ENCODE measurements at places on chromosomes 11 and 22.

DNA sequence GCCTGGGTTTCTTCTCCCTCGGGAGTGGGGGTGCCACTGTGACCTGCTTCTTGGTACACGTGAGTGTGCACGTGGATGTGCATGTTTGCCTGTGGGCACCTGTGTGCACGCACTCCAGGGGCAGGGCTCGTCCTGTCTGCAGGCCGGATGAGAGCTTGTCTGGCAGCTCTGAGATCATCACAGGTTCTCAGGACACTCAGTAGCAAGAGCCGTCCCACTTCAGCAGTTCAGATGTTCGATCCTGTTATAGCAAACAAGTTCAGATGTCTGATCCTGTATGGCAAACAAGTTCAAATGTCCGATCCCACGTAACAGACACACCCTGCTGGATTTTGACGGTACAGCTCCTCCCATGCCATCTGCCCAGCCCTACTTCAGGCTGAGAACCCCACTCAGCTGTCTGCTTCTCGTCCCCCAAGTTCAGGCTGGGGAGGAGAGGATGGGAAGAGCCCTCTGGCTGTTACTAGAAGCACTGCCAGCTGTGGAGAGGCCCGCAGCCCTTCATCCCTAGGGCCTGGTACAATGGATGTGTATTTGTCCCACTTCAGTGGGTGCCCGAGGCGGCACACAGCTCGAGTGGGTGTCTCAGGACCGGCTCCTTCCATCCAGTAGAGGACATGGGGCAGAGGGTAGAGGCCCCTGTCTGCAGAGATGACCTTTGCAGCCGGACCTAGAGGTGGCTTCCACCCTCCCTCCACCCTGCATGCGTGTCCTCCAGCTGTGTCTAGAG is 1126.9 kb downstream of the BRD1 start:
- no peaks in the 10 kb centered on the region for H3K27me3 ChIP-seq
- peaks cover 59% of the 10 kb centered on the region for H3K4me1 ChIP-seq
- peak overlapping the region; percentile 22 for H3K4me3 ChIP-seq
- no peak for DNase-seq
- H3K27ac ChIP-seq = peak overlapping the region; percentile 96
- no peaks in the 10 kb centered on the region for H3K36me3 ChIP-seq

DNA sequence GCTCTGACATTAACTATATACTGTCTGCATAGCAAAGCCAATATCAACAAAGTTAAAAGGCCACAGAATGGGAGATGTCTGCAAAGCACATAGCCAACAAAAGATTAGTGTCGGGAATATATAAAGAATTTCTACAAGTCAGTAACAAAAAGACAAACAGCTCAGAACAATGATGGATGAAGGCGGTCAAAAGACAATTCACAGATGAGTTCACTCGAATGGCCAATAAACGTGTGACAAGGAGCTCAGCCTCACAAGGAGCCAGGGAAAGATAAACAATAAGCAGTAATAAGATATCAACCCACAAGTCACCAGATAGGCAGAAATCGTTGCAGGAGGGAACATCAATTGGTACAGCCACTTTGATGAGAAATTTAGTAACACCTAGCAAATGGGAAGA is 106.0 kb upstream of the ISX start:
- DNase-seq = no peak
- H3K4me3 ChIP-seq = no peak overlapping the region
- peaks cover 4% of the 10 kb centered on the region for H3K27me3 ChIP-seq
- H3K27ac ChIP-seq = no peak overlapping the region

DNA sequence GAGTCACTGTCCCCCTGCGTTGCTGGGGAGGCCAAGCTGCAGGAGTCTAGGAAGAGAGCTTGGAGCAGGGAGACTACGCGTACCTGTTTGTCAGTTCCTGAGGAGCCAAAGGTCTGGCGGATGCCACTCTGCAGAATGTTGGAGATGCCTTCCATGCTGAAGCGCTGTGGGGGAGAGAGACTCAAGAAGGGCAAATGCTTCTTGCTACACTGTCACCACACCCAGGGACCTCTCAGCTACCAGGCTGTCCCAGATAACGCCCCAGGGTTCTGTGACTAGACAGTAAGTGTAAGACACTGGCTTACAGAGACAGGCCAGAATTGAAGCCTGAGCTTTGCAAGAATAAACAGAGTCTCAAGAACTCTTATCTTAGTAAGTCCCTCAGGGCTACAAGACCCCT is 42.0 kb downstream of the FEZ1 start:
- no peak overlapping the region for H3K4me3 ChIP-seq
- H3K27ac ChIP-seq = peak overlapping the region; percentile 43
- H3K4me1 ChIP-seq = peaks cover 47% of the 10 kb centered on the region
- H3K36me3 ChIP-seq = peaks cover 10% of the 10 kb centered on the region

GRCh38 chr11:27319072-27319471 is 43.9 kb downstream of the CCDC34 start:
- H3K36me3 ChIP-seq = peaks cover 28% of the 10 kb centered on the region
- no peak overlapping the region for H3K27ac ChIP-seq
- no peak for DNase-seq
- H3K27me3 ChIP-seq = no peaks in the 10 kb centered on the region

DNA sequence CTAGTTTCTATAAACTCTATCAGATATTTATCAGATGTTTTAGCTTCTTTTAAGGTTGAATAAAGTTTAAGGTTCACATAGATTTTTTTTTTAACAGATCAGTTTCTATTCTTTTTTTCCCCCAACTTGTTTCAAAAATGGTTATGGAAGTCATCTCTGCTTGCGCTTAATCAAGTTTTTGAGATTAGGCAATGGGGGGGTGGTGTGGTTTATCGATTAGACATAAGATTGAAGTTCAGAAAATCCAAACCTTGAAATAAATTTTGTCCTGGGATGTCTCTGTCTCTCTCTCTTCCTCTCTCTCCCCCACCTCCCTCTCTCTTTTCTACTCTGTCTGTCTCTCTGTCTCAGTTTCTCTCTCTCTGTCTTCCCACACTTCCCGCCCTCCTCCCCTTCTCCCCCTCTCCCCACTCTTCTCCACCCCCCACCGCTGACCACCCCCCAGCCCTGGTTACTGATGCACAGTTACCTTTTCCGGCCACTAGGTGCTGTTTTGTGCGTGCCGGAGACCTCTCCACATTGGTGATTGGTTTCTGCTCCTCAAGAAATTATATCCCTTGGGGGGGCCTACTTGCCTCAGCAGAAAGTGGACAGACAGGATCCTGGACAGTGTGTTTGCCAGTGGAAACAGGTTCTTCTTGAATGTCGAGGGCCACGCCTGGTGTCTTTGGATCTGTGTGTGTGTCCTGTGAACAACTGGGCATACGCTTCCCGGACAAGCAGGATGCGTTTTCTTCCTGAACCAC is 29.7 kb upstream of the ANO1 start:
- no peak overlapping the region for H3K4me3 ChIP-seq
- H3K27me3 ChIP-seq = peaks cover 81% of the 10 kb centered on the region
- no peak overlapping the region for H3K27ac ChIP-seq
- DNase-seq = no peak
- no peaks in the 10 kb centered on the region for H3K36me3 ChIP-seq

DNA sequence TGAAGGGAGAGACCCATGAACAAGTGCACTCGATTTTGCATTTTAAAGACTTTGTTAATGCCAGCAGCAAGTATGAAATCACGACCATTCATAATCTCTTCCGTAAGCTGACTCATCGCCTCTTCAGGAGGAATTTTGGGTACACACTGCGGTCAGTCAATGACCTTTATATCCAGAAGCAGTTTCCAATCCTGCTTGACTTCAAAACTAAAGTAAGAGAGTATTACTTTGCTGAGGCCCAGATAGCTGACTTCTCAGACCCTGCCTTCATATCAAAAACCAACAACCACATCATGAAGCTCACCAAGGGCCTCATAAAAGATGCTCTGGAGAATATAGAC is 5.9 kb downstream of the SERPIND1 start:
- DNase-seq = no peak
- H3K36me3 ChIP-seq = no peaks in the 10 kb centered on the region
- H3K27me3 ChIP-seq = no peaks in the 10 kb centered on the region
- H3K27ac ChIP-seq = no peak overlapping the region
- no peaks in the 10 kb centered on the region for H3K4me1 ChIP-seq
- H3K4me3 ChIP-seq = no peak overlapping the region

DNA sequence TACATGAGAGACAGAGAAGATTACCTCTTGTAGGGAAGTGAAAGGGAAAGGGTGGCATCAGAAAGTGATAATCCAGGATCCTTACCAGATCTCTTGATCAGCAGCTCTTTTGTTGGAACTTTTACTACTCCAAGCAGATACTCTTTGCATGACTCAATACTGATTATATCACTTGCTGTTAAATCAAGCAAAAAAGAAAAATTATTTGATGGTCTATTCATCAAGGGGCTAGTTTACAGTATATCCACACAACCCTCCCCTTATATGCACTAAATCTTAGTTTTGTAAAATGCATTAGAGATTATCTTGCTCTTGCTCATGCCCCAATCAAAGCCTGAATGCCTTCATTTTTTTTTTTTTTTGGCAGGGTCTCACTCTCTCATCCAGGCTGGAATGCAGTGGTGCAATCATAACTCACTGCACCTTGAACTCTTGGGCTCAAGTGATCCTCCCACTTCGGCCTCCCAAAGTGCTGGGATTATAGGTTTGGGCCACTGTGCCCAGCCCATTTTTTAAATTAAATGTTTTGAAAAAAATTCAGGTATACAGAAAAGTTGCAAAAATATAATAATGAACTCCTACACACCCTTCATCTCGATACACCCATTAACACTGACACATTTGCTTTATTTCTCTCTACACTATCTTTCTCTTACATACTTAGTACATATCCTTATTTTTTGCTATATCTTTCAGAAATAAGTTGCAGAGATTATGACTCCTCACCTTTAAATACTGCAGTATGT is 76.1 kb upstream of the UCP3 start:
- H3K4me3 ChIP-seq = no peak overlapping the region
- H3K27ac ChIP-seq = no peak overlapping the region
- no peaks in the 10 kb centered on the region for H3K27me3 ChIP-seq
- DNase-seq = no peak

DNA sequence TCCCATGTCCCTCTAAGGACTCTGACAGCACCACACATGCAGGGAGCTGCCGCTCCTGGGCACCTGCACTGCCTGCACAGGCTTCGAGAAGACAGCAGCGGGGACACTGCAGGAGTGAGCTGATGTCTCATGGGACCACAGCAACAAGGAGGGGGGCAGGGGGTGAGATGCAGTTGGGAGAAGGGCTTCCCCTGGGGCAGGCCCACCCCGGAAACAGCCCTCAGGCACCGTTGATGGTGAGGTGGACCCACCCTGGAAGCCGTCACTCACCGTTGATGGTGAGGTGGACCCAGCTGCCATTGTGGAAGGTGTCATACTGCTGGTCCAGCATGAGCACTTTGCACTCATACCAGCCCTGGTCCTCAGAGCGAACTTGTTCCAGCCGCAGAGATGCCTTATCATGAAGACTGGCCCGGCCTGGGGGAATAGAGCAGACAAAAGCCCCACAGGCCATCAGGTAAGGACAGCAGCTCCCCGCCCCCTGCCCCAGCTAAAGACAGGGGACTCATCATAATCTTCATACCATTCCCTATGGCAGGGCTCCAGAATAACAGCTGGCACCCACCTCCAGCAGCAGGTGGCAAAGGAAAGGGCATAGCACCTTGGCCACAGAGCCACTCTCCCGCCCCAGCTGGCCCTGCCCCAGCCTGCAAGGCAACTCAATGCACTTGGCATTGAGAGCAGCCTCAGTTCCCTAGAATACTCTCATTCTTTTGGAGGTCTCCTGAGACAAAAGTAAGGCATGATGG is 12.6 kb downstream of the IGSF9B start:
- H3K4me1 ChIP-seq = peaks cover 40% of the 10 kb centered on the region
- H3K4me3 ChIP-seq = no peak overlapping the region
- no peak overlapping the region for H3K27ac ChIP-seq
